ENCODE measurements at places on chromosomes 7 and 10.
A peak's percentile ranks its signal among the peaks of the same experiment; 100 is the strongest.

DNA sequence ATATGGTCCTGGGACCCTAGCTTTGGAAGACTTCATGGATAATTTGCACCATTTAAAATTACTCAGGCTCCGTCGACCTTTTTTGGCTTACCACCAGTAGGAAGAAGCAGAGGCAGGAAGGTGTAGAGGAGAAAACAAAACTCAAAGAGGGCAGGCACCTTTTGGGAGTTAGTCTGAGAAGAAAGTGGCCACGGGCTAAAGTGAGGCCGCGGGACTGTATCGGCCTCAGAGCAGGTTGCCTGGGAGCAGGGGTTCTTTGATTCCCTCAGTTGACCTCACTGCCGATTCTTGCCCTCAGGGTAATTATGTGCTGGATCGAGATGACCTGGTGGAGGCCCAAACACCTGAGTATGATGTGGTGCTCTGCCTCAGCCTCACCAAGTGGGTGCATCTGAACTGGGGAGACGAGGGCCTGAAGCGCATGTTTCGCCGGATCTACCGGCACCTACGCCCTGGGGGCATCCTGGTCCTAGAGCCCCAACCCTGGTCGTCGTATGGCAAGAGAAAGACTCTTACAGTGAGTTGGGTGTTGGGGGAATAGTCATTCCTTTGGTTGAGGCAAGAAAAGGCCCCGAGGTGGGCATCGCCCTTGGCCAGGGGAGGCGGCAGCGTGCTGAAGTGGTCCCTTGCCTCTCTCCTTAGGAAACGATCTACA lies 3.1 kb downstream of the MEPCE start:
- DNase-seq, result no peak

DNA sequence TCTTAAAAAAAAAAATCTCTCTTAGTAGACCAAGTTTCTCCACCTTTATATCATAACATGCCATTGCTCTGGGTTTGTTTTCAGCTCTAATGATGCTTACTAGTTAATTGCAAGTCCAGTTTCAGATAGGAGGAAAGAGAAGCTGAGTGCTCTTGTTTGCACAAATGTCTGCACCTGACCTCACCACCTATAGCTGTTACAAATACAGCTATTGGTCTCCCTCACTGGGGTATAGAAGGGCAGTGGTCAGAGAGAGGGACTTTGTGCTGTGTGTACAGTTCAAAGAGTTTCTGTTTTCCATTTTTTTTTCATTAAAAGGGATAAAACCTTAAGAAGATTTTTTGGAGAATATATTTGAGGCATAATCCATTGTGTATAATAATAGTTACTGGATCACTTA lies 52.7 kb downstream of the TAS2R16 start:
- DNase-seq, result no peak

GRCh38 chr7:53446170-53446569 lies 410.7 kb downstream of the POM121L12 start:
- no peak for DNase-seq

- no peak for DNase-seq
These were observed 315.3 kb downstream of the SDK1 start for GRCh38 chr7:3616306-3616705.

DNA sequence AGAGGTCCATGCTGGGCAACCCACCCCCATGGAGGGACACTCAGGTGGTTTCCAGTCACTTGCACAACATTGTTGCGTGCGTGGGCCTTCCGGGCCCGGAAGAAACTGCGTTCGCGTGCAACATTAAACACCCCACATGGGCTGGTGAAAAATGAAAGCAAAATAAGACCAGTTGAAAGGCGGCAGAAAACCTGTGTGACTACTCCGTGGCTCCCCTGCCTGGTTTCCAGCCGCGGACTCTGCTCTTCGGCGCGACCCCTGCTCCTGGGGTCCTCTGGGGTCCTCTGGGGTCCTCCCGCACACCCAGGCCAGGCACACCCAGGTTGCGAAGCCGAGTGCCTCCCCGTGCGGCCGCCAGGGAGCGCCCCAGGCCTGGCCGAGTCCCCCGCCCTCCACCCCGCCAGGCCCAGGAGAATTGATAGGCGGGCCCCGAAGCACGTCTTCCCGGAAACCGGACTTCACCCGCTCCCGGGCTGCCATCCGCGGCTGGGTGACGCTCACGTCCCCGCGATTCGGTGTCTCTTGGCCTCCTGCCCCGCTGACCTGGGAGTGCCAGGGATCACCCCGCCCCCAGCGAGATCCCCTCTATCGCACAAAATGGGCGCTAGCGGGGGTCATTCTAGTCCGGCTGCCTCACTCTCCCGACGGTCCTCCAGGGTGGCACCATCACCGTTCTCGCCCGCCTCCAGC lies 1.9 kb upstream of the SH2D4B start:
- DNase-seq, result no peak

- DNase-seq, result no peak
These were observed 1.0 kb downstream of the SORCS3 start for GRCh38 chr10:104641937-104642657.

DNA sequence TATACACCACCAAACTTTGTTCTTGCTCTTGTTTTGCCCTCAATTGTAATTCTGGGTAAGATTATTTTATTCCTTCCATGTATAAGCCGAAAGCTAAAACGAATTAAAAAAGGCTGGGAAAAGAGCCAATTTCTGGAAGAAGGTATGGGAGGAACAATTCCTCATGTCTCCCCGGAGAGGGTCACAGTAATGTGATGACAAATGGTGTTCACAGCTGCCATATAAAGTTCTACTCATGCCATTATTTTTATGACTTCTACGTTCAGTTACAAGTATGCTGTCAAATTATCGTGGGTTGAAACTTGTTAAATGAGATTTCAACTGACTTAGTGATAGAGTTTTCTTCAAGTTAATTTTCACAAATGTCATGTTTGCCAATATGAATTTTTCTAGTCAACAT lies 12.5 kb upstream of the CFAP69 start:
- no peak for DNase-seq

DNA sequence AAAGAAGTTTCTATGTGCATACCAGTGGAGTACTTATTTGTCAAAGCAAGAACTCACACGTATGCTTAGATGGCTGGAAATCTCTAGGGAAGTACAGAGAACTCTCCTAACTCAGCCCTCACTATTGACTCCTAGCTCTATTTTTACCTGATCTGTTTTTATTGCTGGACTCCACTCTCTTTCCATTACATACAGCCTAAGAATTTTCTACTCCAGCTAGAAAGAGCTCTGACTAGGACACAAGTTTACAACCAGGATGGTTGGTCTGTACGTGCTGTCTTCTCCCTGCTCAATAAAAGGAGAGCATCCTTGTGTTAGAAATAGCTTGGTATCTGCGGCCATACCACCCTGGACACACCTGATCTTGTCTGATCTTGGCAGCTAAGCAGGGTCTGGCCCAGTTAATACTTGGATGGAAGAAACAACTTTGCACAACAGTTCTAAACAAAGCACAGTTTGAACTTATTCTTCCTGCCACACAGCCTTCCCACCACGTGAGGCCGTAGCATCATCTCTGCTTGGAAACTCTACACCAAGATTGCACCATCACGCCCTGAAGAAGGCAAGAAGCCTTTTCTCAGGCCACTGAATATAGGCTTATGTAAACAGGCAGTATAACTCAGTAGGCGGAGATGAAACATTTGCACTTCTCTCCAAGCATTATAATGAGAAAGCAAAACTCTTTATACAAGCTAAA lies 50.7 kb downstream of the KCNMA1 start:
- DNase-seq, result peak; percentile 51

DNA sequence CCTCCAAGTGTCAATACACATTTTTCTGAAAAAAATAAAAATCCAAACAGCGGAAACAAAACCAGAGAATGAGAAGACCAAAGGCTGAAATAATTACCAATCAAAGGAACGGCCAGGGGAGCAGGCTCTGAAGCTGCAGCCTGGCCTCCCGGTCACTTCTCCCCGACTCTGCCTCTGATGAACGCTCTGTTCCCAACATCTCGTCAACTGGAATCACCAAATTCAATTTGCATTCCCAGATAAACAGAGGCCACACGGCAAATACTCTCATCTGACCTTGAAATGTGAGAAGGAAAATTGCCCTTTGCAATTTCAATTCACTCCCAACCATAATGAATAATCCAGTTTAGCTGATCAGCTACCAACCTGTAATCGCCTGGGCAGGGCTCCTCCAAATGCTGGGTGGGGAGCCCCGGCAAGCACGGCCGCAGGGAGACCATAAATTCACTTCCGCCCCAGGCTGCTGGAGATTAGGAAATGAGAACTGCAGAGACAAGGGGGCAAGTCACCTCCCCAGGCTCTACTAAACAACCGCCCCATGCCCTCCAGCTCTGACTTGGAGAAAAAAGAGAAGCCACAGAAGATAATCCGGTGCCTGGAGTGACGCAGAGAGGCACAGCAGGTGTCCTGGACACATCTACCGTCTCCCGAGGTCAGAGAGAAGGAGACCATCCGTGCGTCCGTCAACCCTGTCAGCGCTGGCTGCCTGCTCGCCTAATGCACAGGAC lies 153.2 kb downstream of the MAD1L1 start:
- no peak for DNase-seq

- no peak for DNase-seq
These were observed 198.9 kb downstream of the ETV1 start for GRCh38 chr7:13790611-13791010.
